Breast epithelium (tissue), 4 donors: ENCODE measurements at places on chromosomes 13 and 19. TPM values are rescaled to one million over a fixed set of nuclear protein-coding genes. Genes with fewer than 3 reads are reported as not detected.

The CEACAM4 gene
- 1.8 TPM for total RNA-seq

The SLC5A5 gene
- total RNA-seq = not detected

The ANKRD24 gene
- 0.98 TPM for total RNA-seq

The ZFP28 gene
- total RNA-seq = 13.0 TPM

DNA sequence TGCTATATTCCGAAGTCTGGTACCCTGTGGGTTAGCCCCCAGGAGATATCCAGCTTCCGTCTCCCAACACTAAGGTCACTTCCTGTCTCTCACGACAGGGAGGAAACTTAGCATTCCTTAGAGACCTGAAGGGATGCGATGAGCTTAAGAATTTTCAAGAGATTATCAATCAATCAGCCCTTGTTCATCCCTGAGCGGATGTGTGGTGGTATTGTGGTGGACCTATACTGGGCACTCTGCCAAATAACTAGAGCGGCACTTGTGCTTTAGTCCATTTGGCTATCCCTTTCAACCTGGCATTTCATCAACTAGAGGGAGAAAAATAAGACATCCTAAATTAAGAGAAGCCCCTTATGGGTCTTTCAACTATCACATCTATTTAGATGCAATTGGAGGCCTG is 30.9 kb upstream of the ZNF562 start:
- no peaks in the 10 kb centered on the region for H3K36me3 ChIP-seq
- no peak for DNase-seq
- no peak overlapping the region for H3K4me3 ChIP-seq
- no peak overlapping the region for H3K27ac ChIP-seq
- H3K27me3 ChIP-seq = no peaks in the 10 kb centered on the region

The KCTD15 gene
- 36.1 TPM for total RNA-seq

DNA sequence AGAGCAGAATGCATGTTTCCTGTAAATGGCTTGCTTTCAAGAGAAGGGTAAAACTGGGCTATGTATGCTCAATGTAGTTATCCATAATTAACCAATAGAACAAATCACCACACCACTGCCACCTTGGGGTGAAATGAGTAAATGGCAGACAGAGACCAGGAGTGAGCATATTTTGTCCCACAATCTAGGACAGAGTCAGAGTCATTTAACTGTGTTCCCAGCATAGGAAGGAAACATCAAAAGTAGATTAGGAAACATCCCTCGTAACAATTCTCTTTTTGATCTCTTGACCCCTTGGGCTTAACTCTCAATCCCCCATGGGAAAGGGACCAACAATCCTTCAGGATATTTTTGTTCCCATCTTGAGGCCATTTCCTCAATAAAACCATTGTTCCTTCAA is 224.8 kb downstream of the NHLRC3 start:
- H3K4me1 ChIP-seq = peaks cover 2% of the 10 kb centered on the region
- no peak overlapping the region for H3K4me3 ChIP-seq
- DNase-seq = no peak
- H3K27ac ChIP-seq = no peak overlapping the region
- H3K27me3 ChIP-seq = no peaks in the 10 kb centered on the region
- no peaks in the 10 kb centered on the region for H3K36me3 ChIP-seq

GRCh38 chr13:108676620-108677019 is 47.2 kb downstream of the MYO16 start:
- no peaks in the 10 kb centered on the region for H3K27me3 ChIP-seq
- no peaks in the 10 kb centered on the region for H3K4me1 ChIP-seq
- H3K36me3 ChIP-seq = no peaks in the 10 kb centered on the region
- no peak overlapping the region for H3K27ac ChIP-seq
- DNase-seq = no peak
- no peak overlapping the region for H3K4me3 ChIP-seq

- H3K27me3 ChIP-seq = no peaks in the 10 kb centered on the region
- no peak overlapping the region for H3K4me3 ChIP-seq
- H3K36me3 ChIP-seq = no peaks in the 10 kb centered on the region
- no peak for DNase-seq
Measured at GRCh38 chr13:30111810-30112209, 195.5 kb downstream of the KATNAL1 start.

GRCh38 chr19:5851302-5851701 is at the start of gene FUT3:
FUT3 (minus strand) TSS chr19:5851449.
- no peak for DNase-seq
- peak within 1 kb of the TSS; percentile 52 for H3K27ac ChIP-seq
- no peaks in the 10 kb centered on the region for H3K36me3 ChIP-seq
- no peaks in the 10 kb centered on the region for H3K27me3 ChIP-seq
- peak within 1 kb of the TSS; percentile 6 for H3K4me3 ChIP-seq
- H3K4me1 ChIP-seq = no peaks in the 10 kb centered on the region

- DNase-seq = no peak
- H3K27me3 ChIP-seq = no peaks in the 10 kb centered on the region
- no peaks in the 10 kb centered on the region for H3K4me1 ChIP-seq
- H3K36me3 ChIP-seq = no peaks in the 10 kb centered on the region
Measured at GRCh38 chr19:8657869-8658268, 27.4 kb downstream of the NFILZ start.
